T-helper 2 cell (primary cell): ENCODE measurements at places on chromosomes 13 and 19.

GRCh38 chr19:6376512-6377190 lies 918 bp upstream of the PSPN start:
- DNase-seq, result no peak

GRCh38 chr13:105083992-105084391 lies 1451.5 kb downstream of the EFNB2 start:
- no peak for DNase-seq

- peak; percentile 85 for DNase-seq
Measured at GRCh38 chr13:24459234-24459633, 53.3 kb downstream of the PARP4 start.

GRCh38 chr13:110154410-110154933 lies 152.5 kb downstream of the COL4A1 start:
- no peak for DNase-seq

DNA sequence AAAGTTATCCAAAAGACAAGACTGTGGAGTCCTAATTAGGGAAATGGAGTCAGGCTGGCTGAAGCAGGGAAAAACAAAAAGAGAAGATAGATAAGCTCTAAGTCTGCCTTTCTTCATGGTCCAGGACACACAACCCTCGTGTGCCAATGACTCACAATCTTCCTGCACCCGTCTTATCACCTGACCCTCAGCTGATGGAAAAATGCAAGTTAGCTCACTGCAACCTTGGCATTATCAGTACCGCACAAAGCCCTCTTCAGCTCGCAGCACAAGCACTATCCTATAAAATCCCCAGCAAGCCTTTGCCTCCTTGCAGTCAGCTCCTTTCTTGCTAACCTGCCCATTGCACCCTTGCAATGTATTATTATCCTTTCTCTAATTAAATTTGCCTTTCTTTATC lies 4.3 kb downstream of the OR7A5 start:
- no peak for DNase-seq

GRCh38 chr13:50384724-50385123 lies 369.5 kb downstream of the KCNRG start:
- DNase-seq, result no peak

- DNase-seq, result no peak
Measured at GRCh38 chr13:91331047-91331915, 16.2 kb upstream of the MIR17HG start.

DNA sequence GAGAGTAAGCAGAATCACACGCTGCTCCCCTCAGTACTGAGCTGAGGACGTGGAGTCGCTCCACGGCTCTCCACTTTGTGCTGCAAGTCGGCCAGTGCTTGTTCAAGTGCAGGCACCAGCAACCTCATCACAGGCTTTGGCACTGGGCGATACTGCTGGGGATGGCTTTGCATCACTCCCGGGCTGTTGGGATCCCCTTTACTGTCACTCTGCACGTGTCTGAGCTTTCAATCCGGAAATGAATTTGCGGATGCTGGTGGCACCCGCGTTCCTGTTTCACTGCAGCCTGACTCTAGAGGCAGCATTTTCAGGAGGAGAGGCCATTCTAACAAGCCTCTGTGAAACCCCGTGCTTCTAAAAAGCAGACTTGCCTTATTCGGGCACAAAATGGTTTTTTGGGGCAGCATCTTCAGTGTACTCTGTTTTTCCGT lies 19.1 kb downstream of the SMARCA4 start:
- DNase-seq, result no peak

DNA sequence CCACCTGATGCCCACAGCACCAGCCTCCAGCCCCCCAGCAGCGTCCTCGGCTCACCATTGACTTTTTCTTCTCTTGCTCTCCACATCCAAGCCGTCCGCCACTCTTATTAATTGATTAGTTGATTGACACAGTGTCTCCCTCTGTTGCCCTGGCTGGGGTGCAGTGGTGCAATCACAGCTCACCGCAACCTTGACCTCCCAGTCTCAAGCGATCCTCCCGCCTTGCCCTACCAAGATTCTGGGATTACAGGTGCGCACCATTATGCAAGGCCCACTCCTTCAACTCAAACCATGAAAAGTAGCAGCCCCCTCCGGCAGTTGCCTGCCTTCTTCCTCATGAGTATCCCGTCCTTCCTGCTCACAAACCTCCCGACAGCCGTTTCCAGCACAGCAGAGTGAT lies 921 bp upstream of the TEX29 start:
- no peak for DNase-seq

GRCh38 chr19:30703645-30704044 lies 331.5 kb downstream of the ZNF536 start:
- no peak for DNase-seq

- DNase-seq, result peak; percentile 54
Measured at GRCh38 chr19:10812902-10813404, 23.1 kb downstream of the TMED1 start.
